ENCODE measurements at places on chromosomes 3 and 15.

DNA sequence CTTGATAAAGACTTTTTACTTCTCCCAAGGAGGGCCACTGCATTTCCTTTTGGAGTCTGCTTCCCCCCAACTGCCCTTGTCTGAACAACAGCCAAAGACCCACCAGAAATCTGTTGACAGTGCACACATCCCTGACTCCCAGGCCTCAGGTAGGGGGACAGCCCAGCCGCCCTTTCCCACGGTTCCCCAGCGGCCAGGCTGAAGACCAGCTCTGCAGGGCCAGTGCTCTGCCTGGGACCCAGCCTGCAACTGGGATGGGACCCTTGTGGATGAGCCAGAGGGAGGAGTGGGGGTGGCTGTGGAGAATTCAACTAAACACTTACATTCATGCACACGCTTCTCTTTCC, 8.1 kb upstream of the PRR23E start:
- DNase-seq: no peak

DNA sequence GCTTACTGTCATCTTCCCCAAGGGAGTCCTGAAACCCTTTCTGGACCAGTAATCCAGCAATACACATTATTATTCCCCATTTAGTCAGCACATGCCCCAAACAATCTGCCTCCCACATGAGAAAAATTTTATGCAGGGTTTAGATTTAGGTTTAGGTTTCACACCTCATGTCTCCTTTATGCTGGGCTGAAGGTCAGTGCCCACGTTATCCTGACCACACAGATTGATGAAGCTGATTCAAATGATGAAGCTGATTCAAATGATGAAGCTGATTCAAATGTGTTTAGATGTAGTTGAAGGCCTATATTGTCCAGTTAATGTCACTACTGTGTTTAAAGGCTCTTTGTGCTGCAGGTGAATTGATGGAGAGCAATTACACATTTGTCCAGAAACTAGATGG, 18.1 kb upstream of the ZBED2 start:
- no peak for DNase-seq

DNA sequence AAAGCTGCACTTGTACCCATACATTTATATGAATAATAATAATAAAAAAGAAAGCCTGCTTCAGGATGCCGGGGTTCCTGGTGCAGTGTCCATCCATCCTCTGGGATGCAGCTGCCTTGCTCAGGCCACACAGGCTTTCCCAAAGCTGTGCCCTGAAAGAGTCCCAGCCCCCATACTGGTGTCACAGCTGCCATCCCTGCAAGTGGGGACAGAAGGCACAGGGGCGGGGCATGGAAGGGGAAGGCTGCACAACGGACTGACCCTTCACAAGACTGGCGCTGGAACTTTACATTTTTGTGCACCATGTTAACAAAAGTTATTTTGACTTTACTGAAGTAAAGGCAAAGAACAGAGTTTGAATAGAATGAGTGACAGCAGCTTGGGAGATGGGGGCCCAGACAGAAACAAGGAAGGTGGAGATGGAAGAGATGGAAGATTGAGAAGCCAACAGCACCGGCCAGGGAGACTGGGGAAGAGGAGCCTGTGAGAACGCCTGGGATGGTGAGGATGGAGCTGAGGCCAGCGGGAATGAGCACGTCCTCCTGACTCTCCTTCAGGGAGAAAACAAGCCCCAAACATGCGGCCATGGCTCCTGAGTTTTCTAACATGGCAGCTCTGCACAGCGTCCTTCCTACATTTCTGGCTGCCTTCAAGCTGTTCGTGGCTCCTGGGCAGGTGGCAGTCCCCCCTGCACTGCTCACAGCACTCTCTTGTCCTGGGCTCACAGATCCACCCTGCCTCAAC, 73.1 kb downstream of the ABTB1 start:
- DNase-seq: no peak

- no peak for DNase-seq
These were observed 149.8 kb downstream of the SQOR start for GRCh38 chr15:45784656-45785055.

GRCh38 chr15:66682246-66682645, 19.8 kb upstream of the SMAD6 start:
- no peak for DNase-seq

- DNase-seq: no peak
These were observed 172.7 kb upstream of the TRIM42 start for GRCh38 chr3:140505213-140505612.

DNA sequence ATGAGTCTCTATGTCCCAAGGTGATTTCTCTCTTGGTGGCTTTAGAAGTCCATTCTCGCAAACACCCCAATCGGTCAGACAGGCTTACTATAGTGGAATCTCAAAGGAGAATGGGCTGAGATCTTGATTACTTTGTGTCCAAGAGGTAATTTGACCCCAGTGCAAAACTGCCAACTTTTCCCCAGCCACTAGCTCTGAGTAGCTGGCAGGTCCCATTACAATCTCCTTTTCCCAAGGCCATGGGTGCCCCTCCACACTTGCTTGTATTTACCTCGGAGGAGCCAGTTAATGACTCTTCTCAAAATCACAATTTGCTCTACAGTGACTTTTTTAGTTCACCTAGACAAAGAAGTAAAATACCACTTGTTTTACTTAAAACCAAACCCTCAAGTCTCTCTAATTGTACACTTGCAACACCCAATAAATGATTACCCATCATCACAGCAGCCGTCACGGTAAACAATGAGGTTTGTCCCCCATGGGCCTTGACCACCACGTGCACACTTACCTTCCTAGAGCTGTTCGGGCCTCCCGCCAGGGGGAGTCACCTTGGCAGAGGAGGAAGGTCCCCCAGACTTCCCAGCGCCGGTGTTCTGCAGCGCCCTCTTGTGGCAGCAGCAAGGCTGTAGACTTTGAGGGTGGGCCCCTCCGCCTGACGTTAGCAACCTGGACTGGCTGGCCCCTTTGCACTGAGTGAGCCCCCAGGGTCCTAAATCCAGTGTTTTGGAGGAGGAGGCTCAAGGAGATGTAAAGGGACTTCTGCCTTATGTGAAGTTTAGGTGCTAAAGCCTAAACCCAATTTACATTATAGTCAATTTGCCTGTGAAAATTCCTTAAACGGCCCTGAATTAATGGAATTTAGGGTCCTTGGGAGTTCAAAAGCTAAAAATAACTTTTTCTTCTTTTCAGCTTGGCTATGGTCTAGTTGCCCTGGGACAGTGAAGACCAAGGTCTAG, 18.7 kb upstream of the HDAC11 start:
- DNase-seq: peak; percentile 80

DNA sequence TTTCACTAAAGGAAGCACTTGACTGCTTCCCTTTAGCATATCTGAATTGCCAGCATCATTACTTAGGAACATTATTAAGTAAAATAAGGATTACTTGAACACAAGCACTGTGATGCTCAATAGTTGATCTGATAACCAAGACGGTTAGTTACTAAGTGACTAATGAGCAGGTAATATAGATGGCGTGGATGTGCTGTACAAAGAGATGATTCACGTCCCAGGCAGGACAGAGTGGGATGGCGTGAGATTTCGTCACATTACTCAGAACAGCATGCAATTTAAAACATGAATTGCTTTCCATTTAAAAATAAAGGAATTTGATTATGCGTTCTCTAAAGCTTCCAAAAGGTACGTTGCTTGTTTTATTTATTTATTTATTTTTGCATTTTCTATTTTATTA, 240.0 kb upstream of the ARHGEF26 start:
- DNase-seq: no peak

GRCh38 chr3:47989981-47990440, 26.2 kb downstream of the MAP4 start:
- DNase-seq: peak; percentile 43

DNA sequence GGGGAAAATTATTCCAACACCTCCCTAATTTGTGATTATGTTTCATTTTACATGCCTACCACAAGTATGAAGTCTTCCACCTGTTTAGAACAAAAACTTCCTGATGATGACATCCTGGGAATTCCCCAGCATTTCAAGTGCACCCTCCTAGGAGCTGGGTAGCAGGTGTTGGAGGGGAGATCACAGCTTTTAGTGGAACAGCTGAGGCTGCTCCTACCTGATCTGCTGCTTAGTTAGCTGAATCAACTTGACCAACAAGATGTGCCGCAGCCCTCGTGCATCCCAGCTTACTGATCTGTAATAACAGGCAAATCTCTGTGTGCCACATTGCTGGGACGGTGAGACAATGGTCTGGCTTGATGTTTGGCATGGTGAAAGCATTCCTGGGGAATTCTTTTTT, 29.7 kb downstream of the TRAK1 start:
- no peak for DNase-seq

DNA sequence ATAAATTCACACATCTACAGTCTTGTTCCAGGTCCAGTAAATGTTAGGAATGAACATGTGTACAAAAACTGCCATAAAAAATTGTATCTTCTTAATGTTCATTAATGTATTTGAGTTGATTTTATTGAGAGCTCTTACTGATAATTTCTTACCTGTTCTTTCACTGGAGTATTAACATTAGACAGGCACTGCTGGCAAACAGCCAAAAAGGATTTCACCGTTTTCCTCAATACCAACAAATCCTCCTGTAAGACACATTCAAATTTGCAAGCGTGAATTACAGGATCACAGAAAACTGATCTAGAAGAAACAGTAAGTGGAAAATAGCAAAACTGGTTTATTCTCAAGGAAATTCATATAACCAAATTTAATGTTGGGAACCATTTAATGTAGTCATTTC, 127.4 kb downstream of the PCCB start:
- DNase-seq: no peak

GRCh38 chr3:105062853-105063252, 303.9 kb upstream of the ALCAM start:
- DNase-seq: no peak

GRCh38 chr15:37136666-37137065, 36.3 kb upstream of the MEIS2 start:
- DNase-seq: no peak

DNA sequence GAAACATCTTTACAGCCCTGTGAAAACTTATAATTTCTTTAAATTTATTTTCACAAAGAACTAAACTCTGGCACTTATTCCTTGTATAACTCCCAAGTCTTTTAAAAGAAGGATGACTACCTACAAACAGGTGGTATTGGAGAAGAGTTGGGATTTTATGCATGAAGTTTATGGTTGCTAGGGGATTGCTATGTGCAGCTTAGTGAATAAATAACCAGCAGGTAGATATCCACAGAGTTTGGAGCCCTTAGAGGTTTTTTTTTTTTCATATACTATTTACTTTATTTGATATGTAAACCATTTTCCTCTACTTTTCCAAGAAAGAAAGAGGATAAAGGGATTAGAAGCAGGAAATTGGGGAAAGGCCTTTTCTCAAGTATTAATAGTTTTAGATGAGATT, 91.5 kb downstream of the GPR156 start:
- no peak for DNase-seq

GRCh38 chr3:165439765-165440164, 243.6 kb upstream of the SLITRK3 start:
- DNase-seq: no peak

DNA sequence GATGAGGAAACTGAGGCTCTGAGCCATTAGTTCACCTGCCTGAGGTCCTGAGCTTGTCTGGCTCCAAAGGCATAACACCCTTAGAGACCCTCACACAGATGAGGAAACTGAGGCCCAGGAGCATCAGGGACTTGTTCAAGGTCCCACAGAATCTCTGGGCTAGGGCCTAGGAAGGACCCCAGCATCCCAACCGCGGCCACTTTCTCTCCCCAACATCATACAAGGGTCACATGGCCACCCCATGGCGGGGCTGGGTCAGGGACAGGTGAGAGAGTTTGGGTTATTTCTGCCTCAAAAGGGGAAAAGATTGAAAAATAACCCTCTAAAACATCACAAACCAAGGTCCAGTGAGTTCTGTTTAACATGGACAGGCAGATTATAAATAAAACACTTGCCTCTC, 6.7 kb downstream of the LINGO1 start:
- DNase-seq: no peak

GRCh38 chr3:148962513-148962912, 28.8 kb upstream of the GYG1 start:
- DNase-seq: no peak

DNA sequence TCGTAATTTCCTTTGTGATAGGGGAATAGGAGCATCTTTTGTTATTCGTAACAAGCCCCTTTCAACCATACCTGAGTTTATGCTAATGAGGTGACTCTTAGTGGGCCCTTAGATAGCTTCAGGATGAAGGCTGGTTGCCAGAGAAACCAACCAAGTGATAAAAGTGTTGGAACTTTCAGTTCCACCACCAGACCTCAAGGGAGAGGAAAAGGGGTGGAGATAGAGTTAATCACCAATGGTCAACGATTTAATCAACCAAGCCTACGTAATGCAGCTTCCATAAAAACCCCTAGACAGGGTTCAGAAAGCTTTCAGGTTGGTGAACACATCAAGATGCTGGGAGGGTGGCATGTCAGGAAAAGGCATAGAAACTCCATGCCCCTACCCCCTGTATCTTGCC, 33.0 kb downstream of the HERC1 start:
- DNase-seq: no peak

DNA sequence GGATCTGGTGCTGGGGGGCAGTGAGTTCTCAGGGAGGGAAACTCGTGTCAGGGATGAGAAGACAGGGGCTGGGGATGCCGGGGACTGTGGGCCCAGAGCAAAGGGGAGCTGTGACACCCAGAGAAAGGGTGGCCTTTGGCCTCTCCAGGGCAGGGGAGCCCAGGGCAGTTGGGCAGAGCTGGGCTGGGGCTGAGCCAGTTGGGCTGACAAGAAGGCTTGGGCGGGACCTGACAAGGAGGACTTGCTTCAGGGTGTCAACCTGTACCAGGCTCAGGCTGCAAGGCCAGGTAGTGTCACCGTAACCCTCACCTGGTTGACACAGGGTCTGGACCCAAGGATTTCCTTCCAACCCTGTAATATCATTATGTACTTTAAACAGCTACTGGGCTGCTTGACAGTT, 13.2 kb upstream of the ANPEP start:
- DNase-seq: no peak

GRCh38 chr15:28960979-28961378, 75.2 kb downstream of the APBA2 start:
- DNase-seq: no peak

- no peak for DNase-seq
These were observed 362.6 kb upstream of the PLSCR5 start for GRCh38 chr3:146967783-146968182.

GRCh38 chr3:145183261-145183660, 977.7 kb downstream of the PLOD2 start:
- DNase-seq: no peak

DNA sequence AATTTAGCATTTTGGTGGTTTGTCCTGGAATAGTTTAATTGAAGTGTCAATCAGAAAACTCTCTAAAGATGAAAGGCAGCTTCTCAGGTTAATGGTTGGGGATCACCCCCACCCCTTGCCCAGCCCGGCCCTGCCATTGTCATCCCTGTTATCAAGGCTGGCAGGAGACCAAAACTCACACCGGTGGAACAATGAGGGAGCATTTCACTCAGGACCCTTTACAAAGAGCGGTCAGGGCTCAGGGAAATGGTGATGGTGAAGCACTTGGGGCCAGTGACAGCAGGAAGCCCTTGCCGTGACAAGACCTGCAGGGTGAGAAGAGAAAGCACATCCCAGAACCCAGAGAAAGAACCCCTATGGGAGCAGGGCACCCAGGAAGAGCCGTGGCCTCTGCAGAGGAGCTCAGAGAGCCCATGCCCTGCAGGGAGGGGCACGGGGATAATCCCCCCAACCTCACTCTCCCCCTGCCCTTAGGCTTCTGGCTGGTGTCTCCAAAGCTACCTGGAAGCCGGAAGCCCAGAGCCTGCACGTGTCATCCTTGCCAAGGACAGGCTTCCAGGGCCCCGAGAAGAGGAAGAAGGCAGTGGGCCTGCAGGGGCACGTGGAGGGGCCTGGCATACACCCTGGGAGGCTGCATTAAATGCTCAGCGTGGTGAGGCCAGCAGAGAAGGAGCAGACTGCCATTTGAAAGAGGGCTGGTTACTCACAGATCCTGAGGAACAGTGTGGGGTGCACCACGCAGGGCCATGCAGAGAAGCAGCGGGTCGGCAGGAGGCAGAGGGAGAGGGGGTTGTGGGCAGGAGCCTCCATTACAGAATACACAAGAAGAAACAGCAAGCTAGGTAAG, 80.6 kb upstream of the PRR20G start:
- no peak for DNase-seq

All from T-helper 9 cell (primary cell).